ENCODE measurements at places on chromosomes 13 and 19.

DNA sequence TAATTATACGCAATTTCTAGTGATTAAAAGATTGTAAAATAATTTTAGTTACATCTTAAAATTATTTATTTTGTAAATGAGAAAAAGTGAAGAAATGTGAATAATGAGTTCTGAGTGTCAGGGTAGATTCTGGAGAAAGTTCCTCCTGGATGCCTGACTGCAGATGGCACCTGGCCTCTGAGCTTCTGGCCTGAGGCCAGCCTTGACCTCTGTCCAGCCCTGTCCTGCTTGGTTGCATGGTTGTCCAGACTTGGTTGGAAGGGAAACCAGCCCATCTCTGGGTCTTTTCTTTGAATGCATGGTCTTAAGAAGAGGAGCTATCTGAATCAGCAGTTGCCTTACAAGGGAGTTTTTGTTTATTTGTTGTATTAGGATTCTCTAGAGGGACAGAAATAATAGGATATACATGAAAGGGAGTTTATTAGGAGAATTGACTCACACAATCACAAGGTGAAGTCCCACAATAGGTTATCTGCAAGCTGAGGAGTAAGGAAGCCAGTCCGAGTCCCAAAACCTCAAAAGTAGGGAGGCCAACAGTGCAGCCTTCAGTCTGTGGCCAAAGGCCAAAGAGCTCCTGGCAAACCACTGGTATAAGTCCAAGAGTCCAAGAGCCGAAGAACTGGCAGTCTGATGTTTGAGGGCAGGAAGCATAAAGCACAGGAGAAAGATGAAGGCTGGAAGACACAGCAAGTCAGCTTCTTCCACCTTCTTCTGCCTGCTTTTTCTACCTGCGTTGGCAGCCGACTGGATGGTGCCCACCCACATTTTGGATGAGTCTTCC, 385.8 kb downstream of the ZNF536 start:
- no peak for DNase-seq

DNA sequence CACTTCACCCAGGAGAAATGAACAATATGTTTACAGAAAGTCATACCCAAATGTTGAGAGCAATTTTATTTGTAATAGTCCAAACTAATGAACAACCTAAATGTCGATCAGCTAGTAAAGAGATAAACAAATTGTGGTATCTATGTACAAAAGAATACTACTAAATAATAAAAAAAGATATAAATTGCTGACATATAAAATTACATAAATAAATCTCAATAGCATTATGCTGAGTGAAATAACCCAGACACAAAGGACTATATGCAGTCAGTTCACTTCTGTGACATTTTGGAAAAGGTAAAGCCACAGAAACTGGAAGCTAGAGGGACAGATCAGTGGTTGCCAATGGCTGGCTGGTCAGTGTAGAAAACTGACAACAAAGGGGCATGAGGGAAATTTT, 346.0 kb upstream of the PCDH20 start:
- DNase-seq = no peak

- DNase-seq = no peak
These were observed 30.1 kb upstream of the USP12 start for GRCh38 chr13:27201661-27202060.

DNA sequence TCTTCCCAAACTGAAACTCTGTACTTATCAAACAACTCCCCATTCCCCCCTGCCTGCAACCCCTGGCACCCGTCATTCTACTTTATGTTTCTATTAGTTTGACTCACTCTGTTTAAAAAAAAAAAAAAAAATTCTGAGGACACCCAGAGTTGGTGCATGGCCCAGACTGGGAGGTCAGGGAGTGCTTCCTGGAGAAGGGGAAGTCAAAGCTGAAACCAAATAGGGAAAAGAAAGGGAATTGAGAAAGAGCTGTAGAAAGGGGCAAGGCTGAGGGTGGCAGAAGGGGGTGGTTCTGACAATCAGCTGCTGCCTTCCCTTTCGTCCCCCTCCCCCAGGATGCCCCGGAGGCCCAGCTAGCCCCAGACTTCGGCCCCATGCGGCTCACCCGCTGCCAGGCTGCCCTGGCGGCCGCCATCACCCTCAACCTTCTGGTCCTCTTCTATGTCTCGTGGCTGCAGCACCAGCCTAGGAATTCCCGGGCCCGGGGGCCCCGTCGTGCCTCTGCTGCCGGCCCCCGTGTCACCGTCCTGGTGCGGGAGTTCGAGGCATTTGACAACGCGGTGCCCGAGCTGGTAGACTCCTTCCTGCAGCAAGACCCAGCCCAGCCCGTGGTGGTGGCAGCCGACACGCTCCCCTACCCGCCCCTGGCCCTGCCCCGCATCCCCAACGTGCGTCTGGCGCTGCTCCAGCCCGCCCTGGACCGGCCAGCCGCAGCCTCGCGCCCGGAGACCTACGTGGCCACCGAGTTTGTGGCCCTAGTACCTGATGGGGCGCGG, 9.0 kb upstream of the STRN4 start:
- no peak for DNase-seq

DNA sequence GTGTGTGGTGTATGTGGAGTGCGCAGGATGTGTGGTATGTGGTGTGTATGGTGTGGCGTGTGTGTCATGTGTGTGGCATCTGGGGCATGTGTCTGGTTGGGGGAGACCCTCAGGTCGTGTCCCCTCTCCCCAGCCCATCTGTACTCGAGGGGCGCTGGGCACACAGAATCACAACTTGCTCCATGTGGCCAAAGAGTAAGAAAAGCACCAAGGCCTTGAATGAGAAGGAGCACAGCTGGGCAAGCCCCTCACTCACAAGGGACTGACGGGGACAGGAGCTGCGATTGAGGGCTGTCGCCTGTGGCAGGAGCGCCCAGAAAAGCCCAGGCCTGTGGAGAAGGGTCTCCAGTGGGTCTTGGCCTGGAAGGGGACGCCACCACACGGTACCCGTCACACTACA, 62.8 kb downstream of the PEPD start:
- DNase-seq = no peak

GRCh38 chr13:87814403-87814802, 143.2 kb downstream of the SLITRK5 start:
- DNase-seq = no peak

DNA sequence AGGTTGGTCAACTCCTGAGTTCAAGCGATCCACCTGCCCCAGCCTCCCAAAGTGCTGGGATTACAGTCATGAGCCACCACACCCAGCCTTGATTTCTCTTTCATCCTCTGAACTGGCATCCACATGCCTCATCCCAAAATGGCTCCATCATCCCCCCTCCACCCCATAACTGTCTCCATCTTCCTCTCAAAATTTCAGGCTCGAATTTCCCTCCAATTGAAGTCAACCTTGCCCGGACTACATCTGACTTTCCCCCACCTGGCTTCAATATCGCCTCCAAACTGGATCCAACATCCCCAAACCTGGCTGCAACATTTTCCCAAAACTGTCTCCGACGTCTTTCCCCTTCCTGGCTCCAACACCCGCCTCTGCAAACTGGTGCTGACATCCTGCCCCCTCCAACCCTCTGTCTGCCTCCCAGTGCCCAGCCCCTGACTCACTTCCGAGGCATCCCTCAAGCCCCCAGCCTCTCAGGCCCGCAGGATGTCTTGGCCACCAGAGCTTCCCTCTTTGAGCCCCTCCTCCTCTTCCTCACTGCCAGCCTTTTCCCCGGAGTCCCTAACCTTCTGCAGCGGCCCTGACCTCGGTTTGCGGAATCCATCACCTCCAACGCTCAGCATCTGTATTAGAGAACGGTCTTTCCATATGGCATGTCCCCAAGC, 943 bp downstream of the EXOC3L2 start:
- no peak for DNase-seq

All from liver (tissue), 10 donors.